ENCODE measurements at places on chromosomes 4 and X.

DNA sequence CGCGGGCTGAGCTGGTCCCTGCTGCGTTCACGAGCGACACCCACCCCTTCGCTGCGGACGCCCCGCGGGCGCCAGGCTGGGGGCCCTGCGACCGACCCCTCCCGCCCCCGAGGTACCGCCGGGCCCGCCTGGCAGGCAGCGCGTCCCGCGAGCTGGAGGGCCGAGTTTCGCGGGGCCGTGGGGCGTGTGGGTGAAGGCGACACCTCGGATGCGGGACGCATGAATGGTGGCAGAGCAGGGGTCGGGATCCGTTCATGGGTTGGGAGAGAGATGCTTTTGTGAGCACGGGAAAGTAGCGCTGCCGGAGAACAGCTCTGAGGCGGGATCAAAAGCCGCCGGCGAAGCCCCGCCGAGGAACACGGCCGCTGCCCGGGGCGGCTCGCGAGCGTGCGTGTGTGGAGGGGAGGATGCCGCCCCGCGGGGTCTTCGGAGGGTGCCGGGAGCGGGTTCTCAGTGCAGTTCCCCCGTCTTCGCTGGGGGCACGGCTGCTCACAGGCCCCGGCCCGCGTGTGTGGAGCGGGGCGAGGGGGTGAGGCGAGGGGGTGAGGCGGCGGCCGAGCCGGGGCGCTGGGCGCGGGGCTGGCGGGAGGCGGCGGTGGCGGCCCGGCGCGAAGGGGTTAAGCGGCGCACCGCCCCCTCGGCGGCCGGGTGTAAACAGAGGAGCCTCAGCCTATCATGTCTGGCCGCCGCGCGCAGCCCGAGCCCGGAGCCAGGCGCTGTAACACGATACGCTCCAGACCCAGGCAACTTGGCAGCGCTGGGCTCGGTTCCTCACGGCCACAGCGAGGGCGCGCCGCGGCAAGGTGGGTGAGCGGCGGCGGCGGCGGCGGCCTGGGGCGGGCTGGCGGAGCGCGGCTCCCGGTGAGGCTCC, 205.3 kb downstream of the TENM3 start:
- peak; percentile 70 for DNase-seq

DNA sequence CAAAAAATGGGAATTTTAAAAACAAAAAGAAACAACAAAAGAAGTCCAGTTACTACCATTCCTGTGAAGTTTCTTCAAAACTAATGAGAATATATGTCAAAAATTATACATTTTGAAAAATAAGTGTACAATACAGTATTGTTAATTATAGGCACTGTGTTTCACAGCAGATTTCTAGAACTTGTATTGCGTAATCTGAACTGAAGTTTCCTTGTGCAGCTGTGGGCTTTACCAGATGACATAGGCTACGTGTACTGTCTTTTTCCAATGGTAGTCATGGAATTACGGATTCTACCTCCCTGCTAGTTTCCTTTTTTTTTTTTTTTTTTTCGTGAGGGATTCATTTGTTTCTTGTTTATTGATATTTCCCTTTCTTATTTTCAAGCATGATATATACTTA, 113.8 kb upstream of the GABRA2 start:
- no peak for DNase-seq

- no peak for DNase-seq
Observed at GRCh38 chr4:37998226-37998625, 38.0 kb downstream of the PTTG2 start.

- DNase-seq, result no peak
Observed at GRCh38 chr4:25704516-25704915, 48.9 kb downstream of the SLC34A2 start.

GRCh38 chrX:69163936-69164741, 1.1 kb downstream of the PJA1 start:
- peak; percentile 21 for DNase-seq

- DNase-seq, result no peak
Observed at GRCh38 chr4:65552057-65552456, 118.2 kb downstream of the EPHA5 start.

- DNase-seq, result no peak
Observed at GRCh38 chrX:18465051-18465450, 39.6 kb downstream of the CDKL5 start.

DNA sequence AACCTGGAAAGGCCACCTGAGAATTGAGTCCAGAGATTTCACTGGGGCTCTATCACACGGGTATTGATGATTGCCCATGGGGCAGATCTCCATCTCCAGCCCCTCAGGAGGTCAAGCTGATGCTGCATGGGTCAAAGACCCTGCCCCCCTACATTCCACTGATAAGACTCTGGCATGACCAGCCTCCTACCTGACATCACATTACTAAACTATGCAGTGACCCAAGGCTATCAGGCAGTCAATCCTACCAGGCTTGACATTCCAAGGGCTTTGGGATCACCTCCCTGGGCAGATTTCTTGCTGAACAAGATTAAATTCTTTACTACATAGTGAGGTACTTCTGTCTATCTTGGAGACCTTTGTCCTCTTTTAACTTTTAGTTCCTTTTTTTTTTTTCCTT, 192.7 kb upstream of the STS start:
- DNase-seq, result no peak

DNA sequence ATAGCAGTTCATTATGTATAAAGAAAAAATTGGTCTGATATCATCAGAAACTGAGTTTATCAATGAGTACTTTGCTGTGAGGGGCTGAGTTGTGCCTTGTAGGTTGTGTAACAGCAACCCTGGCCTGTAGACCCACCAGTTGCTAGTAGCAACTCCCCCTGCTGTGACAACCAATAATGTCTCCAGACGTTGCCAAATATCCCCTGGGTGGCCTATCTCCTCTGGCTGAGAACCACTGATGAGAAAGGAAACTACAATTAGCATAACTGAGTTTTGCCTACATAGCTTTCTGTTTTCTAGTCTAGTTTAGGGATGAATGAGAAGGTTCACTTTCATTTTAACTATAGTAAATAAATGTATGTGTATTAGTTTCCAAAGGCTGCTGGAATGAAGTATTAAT, 234.1 kb downstream of the CPE start:
- DNase-seq, result no peak

- DNase-seq, result no peak
Observed at GRCh38 chrX:23756165-23756564, 13.1 kb upstream of the ACOT9 start.

DNA sequence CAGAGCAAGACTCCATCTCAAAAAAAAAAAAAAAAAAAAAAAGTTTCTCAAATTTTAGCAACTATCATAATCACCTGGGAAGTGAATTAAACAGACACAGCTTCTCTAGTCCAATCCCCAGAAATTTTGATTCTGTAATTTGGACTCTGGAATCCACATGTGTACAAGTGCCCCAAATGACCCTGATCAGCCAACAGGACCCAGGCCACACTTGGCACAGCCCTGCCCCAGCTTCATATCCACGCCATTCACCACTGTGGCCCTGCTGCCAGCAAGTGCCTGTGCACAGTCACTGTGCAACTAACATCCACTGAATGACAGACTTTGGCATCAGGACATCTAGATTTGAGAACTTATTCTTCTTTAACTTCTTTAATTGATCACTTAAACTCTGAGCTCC, 14.1 kb upstream of the CXCL13 start:
- DNase-seq, result no peak

DNA sequence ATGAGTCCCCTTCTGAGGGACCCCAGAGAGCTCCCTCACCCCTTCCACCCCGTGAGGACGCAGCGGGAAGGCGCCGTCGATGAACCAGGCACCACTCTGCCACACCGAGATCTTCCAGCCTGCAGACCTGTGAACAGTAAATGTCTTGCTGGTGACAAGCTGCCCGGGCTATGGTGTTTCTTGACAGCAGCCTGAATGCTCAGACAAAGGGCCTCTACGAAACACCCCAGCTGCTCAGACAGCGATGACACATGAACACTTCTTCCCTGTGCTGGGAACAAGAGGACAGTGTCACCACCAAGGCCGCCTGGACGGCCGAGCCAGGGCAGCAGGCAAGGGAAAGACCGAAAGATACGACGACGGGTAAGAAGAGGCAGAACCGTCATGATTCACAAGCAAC, 30.6 kb upstream of the GTPBP6 start:
- DNase-seq, result no peak

DNA sequence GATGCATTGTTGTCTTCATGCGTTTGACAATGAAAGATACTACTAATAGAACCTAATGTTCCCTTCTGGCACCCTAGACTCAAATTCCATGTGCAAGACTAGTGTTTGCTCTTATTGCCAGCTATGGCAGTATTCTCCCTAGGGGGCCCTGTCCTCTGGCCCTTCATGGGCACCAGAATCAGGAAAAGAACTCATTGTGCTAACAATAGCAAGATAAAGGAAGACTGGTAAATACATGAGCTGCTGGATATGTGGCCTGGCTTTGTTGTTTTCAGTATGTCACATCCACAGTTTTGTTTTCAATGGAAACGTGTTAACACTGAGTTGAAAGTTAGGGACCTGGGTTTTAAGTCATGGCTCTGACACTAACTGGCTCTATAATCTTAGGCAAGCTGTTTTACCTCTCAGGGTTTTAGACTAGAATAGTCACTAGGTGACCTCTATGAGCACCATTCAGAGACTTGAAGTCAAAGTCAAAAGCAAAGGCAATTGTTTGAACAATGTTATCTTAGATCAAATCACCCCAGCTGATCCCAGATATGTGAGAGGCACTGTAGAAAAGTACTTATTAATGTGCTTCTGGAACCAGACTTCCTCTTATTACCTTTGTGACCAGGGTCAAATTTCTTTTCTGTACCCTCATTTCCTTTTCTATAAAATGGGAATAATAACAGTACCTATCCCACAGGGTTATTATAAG, 253.7 kb upstream of the DIAPH2 start:
- peak; percentile 62 for DNase-seq

- DNase-seq, result peak; percentile 49
Observed at GRCh38 chr4:8917868-8918783, 46.5 kb upstream of the HMX1 start.

- peak; percentile 30 for DNase-seq
Observed at GRCh38 chr4:143302536-143302935, 34.1 kb upstream of the GAB1 start.

GRCh38 chr4:118289794-118290193, 63.0 kb downstream of the PRSS12 start:
- no peak for DNase-seq

- no peak for DNase-seq
Observed at GRCh38 chr4:2066011-2066551, 7.0 kb downstream of the NAT8L start.

- no peak for DNase-seq
Observed at GRCh38 chr4:121156822-121157769, 7.0 kb downstream of the TNIP3 start.

DNA sequence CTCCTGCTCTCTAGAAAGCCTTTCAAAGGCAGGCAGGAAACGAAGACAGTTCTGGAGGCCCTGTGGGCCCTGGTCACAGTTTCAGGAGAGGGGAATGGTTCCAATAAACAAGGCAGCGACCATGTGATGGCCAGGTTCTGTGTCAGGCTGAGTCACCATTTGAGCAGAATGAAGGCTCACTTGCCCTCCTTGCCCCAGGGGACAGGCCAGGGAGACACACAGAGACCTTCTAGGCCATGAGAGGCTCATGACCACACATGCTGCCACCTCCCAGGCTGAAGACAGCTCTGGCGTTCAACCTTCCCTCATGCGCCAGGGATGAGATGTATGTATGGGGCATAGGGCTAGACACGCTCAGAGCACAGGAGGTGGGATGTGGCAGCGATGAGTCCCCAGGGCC, 22.9 kb upstream of the TRIM2 start:
- DNase-seq, result no peak

GRCh38 chr4:154502111-154502510, 10.5 kb upstream of the DCHS2 start:
- no peak for DNase-seq

DNA sequence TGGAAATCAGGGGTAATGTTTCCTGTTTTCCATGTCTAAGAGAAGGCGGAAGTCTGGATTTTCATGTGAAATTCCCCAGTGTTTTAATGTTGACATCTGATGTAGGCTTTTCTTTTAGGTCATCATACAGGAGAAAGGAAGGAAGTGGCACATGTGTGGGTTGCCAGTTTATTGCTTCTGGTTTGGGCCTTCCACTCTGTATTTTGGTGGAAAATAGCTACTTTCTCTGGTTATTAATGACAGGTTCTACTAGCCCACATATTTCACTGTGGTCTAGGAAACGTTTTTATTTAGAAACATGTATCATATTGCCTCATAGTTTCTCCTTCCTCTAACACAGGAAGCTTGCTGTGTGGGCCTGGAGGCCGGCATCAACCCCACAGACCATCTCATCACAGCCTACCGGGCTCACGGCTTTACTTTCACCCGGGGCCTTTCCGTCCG, 7.2 kb downstream of the PDHA1 start:
- DNase-seq, result peak; percentile 51

DNA sequence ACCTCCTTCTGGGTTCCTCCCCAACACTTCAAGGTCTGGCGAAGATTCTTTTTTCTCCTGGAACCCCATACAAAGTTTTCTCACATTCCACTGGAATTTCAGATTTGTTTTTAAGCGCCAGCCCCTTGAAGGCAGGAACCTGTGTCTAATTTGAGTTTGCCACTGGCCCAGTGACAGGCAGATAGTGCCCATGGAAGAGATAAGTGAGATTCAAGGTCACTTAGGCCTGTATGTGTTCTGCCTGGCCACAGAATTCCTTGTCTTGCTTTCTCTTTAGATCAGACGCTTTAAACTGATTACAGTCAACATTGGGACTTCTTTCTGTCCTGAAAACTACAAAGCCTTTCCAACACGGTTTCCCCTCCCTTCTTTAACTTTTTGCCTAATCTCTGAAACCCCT, 11.2 kb downstream of the ATOH1 start:
- no peak for DNase-seq

DNA sequence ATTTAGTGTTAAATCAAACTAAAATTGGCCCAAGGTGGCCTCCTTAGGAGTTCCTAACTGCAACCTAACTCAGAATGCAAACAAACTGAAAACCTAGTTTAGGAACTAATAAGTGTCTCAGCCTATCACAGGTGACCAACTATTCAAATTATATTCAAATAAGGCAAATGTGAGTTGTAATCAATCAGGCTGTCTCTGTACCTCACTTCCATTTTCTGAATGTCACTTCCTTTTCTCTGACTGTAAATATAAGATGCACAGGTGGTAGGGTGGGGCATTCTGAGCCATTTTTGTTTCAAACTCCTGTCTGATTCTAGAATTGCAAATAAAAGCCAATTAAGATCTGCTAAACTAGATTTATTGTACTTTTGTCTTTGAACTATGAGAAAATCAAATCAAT, 401.5 kb downstream of the PPP3CA start:
- no peak for DNase-seq

- peak; percentile 34 for DNase-seq
Observed at GRCh38 chr4:30718641-30719453, 1.3 kb upstream of the PCDH7 start.

- DNase-seq, result no peak
Observed at GRCh38 chr4:95295157-95295556, 253.6 kb downstream of the UNC5C start.

DNA sequence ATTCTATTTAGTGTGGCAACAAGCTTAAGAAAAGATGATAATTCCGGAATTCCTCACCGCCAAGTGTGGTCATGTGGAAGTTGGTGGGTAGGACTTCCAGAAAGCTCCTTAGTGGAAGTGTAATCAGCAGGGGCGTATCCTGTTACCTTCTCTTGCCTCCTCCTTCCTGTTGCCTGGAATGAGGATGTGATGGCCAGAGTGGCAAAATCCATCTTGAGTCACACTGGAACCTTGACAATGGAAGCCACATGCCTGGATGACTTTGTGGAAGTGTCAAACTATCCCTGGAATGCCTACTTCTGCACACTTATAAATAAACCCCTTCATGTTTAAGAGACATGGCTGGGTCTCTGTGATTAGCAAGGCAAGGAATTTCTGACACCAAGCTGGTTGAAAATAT, 191.0 kb downstream of the PRDM5 start:
- DNase-seq, result no peak

- DNase-seq, result no peak
Observed at GRCh38 chr4:7899184-7899869, 40.3 kb downstream of the AFAP1 start.

Data from dermis microvascular lymphatic vessel endothelial cell (primary cell).